ENCODE measurements at places on chromosomes 7 and 10. TPM values are rescaled to one million over a fixed set of nuclear protein-coding genes. Genes with fewer than 3 reads are reported as not detected.

GRCh38 chr10:70321897-70322890 lies 38.4 kb upstream of the NPFFR1 start:
- DNase-seq = no peak

GRCh38 chr7:75815418-75816064 lies 1.9 kb upstream of the CCL24 start:
- no peak for DNase-seq

DNA sequence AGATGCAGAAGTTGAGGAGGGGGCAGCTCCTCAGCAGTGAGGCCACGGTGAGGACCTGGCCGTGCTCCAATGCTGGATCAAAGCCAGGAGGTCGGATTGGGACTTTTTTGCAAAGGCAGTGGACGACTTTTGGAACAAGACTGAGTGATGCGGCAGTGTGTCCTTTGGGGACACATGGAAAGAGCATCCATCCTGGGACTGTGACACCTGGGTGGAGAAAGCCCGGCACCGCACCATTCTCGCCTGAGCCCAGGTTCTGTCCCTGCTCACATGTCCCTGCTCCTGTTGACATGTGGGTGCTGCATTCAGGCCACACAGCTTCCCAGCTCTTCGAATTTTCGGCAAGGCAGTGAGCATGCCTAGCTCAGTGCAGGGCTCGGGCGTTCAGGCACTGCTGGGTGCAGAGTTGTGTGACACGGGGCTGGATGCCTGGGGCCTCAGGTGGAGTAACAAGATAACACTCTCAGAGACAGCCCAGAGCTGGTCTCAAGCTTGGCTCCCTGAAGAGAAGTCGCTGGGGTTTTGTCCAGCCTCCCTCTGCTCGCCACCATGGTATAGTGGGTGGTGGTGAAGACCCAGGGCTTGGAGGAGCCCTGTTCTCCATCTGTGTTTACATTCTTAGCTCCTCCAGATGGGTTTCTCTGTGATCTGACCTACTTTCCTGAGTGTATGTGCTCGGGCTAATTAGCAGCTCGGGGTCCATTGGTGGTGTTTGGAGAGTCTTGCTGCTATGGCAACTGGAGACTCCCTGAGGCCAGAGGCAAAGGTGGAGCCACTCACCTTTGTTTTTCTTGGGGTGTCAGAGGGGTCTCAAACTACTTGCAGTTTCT lies 111.7 kb upstream of the BTBD16 start:
- DNase-seq = no peak

Gene ASAH2
- polyA plus RNA-seq = 6.8 TPM

Gene CALHM3
- polyA plus RNA-seq = not detected

- no peak for DNase-seq
Observed at GRCh38 chr10:87504307-87504639, 420 bp upstream of the MINPP1 start.

DNA sequence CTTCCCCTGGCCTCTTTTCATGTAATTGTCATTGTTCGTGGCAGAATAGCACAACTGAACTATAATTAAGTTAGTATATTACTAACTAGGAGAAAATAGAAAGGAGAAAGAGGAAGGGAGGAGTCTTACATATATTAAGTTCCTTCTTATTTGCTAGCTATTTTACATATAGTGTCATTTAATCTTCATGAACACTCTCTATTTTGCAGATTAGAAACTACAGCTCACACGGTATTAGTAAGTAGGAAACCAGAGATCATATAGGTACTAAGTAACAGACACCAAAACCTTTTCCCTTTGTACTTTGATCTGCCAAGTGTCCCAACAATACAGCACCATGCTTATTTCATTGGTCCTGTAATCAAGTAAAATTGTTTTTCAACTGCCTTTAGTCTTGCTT lies 202.4 kb upstream of the HPS1 start:
- no peak for DNase-seq

- no peak for DNase-seq
Observed at GRCh38 chr10:2019803-2020202, 282.5 kb upstream of the ADARB2 start.

Gene MCM10
- 17.1 TPM for polyA plus RNA-seq

DNA sequence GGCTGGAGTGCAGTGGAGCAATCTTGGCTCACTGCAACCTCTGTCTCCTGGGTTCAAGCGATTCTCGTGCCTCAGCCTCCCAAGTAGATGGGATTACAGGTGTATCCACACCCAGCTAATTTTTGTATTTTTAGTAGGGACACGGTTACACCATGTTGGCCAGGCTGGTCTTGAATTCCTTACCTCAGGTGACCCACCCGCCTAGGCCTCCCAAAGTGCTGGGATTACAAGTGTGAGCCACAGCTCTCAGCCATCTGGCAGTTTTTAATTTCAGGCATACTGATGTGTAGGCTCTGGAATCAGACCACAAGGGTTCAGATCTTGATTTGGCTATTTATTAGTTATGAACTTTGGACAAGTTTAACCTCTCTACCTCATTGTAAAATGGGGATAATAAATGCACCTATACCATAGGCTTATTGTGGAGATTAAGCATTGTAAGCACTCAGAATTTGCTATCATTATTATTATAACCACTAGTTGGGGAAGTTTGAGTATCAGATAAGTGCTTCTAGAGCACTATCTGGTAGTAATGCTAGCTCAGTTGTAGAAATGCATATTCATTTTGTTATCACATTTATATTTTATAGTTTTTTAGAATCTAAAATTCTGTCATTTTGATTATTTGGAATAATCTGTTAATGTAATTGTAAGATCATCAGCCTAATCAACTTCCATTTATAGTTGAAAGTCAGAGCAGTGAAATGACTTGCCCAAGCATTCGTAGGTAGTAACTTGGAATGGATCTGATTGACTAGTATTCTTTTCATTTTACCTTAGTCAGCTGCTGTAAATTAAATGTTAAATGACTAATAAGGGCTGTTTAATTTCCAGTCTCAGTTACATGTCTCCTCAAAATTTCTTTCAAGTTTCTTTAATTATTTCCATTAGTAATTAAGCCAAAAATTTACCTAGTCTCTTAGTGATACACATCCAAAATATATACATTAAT lies 22.5 kb downstream of the KMT2E start:
- no peak for DNase-seq

DNA sequence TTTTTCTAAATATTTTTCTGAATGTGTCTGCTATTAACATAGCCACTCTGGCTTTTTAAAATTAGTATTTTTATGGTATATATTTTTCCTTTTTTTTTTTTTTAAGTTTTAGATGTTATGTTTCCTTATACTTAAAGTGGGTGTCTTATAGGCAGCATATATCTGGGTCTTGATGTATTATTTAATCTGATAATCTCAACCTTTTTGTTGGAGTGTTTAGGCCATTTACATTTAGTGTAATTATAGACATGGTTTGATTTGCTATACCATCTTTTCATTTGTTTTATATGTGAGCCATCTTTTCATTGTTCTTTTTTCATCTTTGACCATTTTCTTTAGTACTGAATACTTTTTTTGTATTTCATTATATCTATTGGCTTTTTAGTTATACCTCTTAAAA lies 45.0 kb downstream of the TRUB1 start:
- DNase-seq = no peak

Gene NXPH1
- 0.25 TPM for polyA plus RNA-seq

DNA sequence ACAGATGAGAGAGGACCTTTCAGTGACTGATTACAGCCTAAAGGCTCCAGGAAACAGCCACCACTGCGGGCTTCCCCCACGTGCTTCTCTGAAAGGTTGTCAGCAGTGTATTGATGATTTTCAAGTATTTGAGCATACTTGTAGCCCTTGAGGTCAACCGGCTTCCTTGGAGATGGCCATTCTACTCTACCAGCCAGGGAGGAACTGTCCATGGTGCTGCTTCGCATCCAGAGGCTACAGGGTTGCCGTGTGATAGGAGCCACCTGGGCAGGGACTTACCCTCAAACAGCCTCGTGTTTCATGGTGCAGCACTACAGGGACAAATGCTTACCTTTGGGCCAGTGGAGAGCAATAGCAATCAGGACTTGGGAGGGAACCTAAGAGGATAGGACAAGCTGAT lies 179.5 kb downstream of the DPP6 start:
- peak; percentile 68 for DNase-seq

- DNase-seq = no peak
Observed at GRCh38 chr7:67478066-67478465, 481.4 kb downstream of the TYW1 start.

GRCh38 chr10:75111365-75111906 lies at the start of gene SAMD8:
SAMD8 (plus strand) TSS chr10:75111656; CDS start chr10:75150529, 38,873 bp downstream.
- peak; percentile 91 for DNase-seq

DNA sequence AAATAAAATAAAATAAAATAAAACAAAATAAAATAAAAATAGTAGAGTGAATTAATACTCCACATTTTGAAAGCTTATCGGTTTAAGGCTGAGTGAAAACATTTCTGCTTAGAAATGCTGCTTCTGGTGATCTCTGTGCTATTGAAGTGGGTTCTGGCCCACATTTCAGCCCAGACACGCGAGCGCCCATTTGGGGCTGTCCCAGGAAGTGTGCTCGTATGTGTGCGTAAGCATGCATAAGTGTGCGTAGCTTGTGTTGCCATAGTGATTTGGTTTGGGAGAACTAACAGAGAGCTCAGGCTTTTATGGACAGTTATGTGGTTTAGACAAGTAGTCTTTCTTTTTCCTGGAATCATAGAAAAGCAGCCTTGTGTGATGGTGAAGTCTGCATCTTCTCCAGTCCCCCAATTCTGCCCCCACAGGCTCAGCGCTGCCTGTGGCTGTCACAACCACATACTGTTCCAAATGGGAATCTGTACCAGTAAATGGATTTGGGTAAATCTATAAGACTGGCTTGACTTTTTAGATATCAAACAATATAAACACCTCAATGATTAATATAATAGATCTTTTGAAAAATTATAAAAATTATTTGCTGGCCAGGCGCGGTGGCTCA lies 29.8 kb upstream of the PURB start:
- DNase-seq = no peak

Gene BAG3
- 24.5 TPM for polyA plus RNA-seq

- DNase-seq = no peak
Observed at GRCh38 chr7:87328281-87328680, 17.2 kb upstream of the CROT start.

GRCh38 chr7:138491612-138492386 lies 31.7 kb downstream of the TRIM24 start:
- DNase-seq = no peak

DNA sequence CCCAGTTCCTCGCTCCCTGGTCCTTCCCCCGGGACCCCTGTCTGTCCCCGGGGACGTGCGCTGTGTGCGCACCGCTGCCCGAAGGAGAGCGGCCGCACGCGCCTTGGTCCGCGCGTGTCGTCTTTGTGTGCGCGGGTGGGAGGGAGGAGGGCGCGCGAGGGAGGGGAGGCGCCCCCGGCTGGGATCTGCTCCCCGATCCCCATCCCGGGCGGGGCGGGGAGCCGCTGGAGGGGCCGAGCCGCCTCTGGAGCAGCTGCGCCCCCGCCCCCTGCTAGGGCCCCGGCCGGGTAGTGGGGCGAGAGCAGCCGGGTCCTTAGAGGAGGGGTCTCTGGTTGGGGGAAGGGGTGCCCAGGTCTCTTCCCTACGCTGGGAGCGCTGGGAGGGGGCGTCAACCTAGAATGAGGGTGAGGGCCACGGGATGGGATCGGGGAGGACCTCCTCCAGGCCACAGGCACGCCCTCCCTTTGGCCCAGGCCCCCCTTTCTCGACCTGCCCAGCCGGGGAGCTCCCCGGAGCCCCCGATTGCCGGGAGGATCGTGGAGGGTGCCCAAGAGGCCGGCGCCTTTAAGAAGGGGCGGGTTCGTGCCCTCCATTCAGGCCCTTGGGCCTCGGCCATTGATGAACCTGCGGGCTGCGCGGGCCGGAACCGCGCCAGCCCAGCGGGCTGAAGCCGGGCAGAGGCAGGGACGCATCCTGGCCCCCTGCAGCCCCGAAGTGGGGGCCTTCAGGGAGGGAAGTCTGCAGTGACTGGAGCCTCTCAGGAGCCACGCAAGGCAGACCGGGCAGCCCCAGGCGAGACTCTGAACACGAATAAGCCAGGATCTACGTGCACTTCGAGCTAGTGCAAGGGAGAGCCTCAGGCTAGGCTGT lies 678 bp downstream of the SH2B2 start:
- no peak for DNase-seq

Gene OPALIN
- polyA plus RNA-seq = not detected

- no peak for DNase-seq
Observed at GRCh38 chr7:143938379-143939243, 3.6 kb downstream of the OR2F2 start.

DNA sequence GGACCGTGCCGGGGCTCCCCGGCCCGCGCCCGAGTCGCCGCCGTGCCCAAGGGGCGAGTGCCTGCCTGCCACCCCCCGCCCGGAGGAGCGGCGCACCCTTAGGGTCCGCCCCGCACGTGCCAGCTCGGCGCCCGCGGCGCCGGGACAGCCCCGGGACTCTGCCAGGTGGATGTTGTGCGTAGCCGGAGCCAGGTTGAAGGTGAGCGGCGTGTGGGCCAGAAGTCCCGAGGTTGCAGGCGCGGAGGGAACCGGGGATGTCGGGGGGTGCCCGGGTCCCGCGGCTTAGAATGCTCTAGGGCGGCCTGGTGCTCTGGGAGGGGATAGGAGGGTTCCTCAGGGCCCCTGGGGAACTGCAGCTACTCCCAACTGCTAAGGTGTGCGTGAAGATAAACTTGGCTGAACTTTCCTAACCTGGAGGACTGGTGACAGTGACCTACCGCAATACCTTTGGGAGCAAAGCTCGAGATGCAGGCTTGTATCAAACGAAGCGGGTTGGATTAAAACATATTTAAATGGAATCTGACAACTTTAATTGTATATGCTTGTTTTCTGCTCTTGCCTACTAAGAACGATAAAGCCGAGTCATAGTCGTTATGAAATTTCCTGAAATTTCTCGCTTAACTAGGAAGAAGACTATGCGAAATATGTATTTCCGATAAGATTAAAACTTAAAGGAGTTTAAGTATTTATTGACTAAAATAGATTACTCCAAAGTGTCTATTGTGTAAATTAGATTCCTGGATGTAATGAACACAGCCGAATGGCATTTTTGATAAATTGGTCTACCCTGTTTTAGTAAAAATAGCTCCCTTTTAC lies at the start of gene CUX1:
CUX1 (plus strand) TSS at position 156 of the 816 bp plus-strand sequence; CDS start at position 170, 14 bp downstream.
- no peak for DNase-seq

DNA sequence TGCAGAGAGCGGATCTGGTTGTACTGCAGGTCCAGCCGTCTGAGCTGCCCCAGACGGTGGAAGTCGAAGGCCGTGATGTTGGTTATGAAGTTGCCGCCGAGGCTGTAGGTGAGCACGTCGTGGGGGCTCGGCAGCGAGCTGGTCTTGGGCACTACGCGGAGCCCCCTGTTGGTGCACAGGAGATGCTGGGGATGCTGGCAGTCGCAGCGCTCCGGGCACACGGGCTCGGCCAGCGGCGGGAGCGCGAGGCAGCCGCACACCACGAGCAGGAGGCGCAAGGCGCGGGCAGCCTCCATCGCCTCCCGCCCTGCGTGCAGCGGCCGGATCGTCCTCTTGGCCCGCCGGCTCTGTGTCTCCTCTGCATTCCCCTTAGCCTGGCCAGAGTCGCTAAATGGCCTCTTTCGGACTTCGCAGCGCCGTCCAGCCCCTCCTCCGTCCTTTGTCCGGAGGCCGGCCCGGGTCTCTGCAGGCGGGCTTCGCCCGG lies 337 bp downstream of the TRIL start:
- DNase-seq = peak; percentile 36

DNA sequence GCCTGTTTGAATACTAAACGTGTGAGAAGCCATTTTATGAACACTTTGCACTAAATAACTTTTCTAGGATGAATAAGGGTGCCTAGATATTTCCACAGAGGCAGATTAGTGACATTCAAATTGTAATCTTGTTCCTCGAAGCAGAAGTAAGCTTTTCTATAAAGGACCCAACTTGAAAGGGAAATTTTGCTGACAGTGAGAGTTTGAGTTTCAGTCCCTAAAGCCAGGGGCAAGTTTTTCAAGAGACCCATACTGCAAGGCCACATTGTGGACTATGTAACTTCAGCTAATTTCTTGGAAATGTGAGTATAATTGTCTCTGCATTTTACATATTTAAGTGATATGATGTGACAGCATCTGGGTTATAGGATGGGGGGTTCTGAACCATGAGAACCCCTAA lies 387.2 kb upstream of the ETV1 start:
- no peak for DNase-seq

GRCh38 chr10:123807444-123808035 lies 84.1 kb downstream of the CPXM2 start:
- DNase-seq = no peak
